ENCODE measurements at places on chromosomes 4 and X. TPM values are rescaled to one million over a fixed set of nuclear protein-coding genes. Genes with fewer than 3 reads are reported as not detected.

Gene MAGT1
- 108 TPM for total RNA-seq

DNA sequence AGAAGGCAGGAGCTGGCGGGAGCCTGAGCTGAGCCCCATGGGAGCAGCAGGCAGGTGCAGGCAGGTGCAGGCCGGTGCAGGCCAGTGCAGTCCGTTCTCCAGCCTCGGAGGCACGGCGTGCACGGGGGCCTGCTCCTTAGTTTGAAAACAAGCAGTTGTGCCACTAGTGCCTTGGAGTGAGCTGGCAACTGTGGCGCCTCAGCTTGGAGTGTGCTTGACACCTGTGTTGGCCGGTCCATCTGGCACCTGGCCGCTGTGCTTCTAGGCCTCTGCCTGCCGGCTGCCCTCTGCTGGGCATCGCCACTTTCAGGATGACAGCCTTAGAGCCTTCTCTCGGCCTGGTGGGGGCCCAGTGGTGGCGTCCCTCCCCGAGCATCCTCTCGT lies 47.9 kb downstream of the RGS12 start:
- no peak for DNase-seq

Gene SOWAHB
- total RNA-seq = 3.9 TPM

Gene C4orf46
- 37.5 TPM for total RNA-seq

Gene TMEM144
- 30.3 TPM for total RNA-seq

- no peak for DNase-seq
Measured at GRCh38 chrX:149313871-149314371, 191.2 kb downstream of the IDS start.

DNA sequence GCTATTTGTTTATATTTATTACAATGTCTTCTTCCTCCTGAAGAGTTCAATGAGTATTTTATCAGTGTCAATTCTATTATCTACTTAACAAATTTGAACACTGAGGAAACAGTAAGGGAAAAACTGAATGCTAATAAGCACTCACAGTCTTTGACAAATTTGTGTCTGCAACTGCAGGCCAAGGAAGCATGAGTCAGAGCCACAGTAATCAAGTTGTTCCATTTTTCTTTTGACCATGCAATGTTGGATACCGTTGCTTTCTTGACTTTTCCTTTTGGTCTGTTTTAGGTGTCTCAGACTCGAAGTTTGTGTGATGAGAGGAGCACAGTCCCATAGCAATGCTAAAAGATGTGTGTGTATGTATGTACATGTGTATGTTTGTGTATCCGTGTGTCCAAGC lies 359.6 kb downstream of the IL1RAPL1 start:
- no peak for DNase-seq
